ENCODE measurements at places on chromosomes 1 and 21.

DNA sequence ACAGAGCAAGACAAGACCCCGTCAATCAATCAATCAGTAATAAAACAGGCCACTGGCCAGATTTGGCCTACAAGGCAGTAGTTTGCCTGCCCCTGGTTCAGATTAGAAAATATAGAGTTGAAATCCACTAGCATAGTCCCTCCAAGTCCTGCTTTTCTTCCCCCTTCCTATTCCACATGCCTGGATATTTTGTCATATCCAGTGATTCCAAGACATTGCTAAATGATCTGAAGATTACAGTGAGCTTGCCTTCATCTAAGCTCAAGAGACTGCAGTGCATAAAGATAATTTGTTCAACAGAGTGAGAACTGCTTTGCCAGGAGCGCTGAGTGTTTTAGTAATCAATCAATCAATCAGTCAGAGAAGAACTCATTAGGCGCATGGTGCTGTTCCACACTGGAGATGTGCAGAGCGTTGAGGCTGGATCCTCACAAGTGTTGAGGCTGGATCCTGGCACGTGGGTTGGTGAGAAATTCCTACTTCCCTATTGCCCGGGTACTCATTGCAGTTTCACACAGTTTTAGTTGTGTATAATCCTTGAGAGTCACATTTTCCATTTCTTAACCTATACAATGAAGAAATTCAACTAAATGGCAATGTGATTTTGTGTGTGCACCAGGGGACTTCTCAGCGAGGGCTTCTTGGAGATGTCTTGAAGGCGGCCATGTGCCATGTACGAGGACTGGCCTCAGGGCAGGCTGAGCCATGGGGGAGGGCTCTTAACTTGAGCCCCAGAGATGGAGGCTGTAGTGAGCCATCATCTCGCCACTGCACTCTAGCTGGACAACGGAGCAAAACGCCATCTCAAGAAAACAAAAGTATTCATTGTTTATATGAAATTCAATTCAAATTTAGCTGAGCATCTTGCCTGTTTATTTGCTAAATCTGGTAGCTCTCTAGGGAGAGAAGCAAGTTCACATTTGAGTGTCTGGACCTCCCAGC is 76.3 kb downstream of the TOMM20 start:
- DNase-seq = no peak

- DNase-seq = no peak
Observed at GRCh38 chr21:17526776-17527175, 13.9 kb downstream of the CXADR start.

- no peak for DNase-seq
Observed at GRCh38 chr1:200133123-200133522, 105.6 kb downstream of the NR5A2 start.

- DNase-seq = no peak
Observed at GRCh38 chr1:211566431-211567025, 12.4 kb downstream of the SLC30A1 start.

- no peak for DNase-seq
Observed at GRCh38 chr21:24658026-24658425, 949.3 kb downstream of the MRPL39 start.

- no peak for DNase-seq
Observed at GRCh38 chr1:178939338-178940067, 68.6 kb upstream of the ANGPTL1 start.

GRCh38 chr1:24901791-24902470 is 28.1 kb downstream of the RUNX3 start:
- DNase-seq = no peak

DNA sequence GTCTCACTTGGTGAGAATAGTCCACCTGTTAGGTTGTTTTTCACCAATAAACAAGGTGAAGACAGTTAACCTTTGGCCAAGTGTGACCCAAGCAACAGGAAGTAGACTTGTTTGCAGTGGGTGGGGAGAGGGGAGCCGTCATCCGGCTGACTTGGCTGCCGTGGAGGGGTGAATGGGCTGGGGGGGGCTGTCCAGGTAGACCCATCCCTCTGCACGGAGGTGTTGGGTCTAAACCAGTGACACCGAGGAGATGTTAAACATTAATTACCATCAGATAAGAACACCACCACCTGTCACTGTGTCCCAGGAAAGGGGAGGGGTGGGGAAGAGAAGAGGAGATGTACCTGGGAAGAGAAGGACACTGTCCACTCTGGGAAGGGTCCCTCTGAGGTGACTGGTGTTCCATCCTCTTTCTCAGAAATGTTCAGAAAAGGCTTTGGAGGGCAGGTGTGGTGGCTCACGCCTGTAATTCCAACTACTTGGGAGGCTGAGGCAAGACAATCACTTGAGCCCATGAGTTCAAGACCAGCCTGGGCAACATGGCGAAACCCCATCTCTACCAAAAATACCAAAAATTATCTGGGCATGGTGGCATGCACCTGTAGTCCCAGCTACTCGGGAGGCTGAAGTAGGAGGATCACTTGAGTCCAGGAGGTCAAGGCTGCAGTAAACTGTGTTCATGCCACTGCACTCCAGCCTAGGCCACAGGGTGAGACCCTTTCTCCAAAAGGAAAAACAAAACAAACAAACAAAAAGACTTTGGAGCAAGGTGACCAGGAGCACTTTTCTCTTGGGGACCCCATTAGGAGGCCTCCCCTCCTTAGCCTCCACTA is 6.7 kb upstream of the MYOM3 start:
- DNase-seq = no peak

DNA sequence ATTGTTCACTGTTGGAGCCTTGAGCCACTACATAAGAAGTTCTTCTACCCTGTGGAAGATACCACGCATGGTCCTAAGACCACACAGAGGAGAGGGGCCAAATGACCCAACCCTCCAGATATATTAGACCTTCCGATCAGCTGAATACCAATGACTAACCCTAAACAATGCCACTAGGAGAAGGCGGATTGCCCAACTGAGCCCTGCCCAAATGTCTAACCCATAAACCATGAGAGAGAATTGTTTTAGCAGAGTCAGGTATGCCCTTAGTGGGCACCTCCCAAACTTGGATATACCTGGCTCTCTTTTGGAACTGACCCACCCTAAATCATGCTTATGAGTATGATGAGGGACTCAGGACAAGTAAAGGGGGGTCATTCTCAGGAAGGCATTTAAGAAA is 12.3 kb downstream of the SMG5 start:
- DNase-seq = no peak

DNA sequence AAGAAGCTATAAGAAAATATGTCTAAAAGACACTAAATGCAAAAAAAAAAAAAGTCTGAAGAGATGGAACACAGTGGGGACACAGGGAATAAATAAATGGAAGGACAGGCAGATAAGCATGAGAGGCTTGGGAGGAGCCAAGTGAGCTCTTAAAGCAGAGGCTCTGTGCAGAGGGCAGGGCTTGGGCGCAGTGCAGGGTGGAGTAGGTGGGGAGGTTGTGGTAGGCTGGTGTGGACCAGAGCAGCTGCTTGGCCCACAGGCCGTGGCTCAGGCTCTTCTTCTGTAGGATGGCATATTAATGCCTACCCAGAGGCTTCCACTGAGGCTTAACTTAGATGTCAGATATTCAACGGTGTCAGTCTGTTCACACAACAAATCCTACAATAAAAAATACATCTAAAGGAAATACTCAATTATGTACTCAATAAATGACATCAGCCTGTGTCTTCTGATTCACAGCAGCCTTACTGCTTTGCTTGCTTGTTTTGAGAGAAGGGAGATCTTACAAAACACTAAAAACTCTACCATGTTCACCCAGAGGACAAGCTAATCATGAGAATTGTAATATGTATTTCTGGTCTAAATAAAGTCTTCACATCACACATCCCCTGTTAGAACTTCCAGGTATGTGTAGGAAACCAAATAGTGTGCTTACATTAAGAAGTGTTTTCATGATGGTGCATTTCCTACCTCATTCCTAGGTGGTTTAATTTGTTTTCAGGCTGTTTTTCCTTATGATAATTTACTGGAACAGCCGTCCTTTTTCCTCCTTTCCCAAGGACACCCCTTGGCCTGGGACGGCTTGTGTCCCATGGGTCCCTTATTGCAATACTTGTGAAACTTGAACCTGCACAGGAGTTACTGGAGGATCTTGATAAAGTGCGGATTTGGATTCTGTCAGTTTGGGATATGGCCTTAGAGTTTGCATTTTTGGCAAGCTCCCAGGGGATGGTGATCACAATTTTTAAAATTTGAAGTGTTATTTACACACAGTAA is 24.9 kb downstream of the DIP2A start:
- DNase-seq = no peak

DNA sequence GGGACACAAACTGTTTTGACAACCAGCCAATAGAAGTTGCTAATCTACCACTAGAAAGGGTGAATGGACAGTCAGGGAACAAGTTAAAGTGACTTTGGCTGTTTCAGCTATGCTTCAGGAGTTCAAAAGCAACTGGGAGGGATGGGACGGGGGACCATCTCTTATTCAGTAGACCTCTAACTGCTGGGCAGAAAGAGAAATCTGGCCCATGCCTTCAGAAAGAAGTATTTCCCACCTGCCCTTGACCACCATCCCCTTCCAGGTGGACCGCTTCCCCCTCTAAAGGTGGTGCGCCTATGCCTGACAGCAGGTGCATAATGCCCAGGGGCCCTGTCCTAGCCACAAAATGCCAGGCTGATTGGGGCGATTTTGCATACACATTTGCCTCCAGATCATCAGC is 5.2 kb downstream of the ITPKB start:
- DNase-seq = no peak

DNA sequence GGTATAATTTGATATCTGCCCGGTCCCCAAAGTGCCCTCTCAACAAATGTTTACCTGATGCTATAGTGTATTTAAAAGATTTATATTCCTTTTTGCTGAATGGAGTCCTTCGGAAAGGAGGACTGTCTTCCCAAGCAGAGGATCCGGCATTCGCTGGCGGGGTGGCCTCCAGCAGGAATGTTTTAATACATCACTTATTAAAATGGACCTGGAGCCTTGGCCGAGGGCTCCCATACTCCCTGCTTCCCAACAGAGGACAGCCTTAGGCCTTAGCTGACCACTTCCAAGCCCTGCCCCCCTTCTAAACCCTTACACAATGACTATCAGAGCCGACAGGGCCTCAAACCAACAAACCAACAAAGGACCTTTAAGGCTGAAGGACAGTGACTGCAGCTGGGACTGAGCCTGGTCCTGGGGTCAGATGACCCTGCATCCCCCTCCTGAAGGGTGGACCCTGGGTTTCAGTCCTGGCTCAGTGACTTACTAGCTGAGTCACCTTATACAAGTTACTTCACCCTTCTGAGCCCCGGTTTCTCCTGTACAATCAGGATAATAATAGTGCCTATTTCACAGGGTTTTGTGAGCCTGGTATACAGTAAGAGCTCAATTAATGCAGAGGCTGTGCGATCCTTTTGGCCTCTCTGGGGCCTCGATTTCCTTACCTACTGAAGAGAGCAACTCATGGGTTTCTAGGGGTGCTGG is 5.6 kb downstream of the CAMK2N1 start:
- no peak for DNase-seq

GRCh38 chr21:41156142-41156541 is 11.8 kb upstream of the BACE2 start:
- DNase-seq = no peak

DNA sequence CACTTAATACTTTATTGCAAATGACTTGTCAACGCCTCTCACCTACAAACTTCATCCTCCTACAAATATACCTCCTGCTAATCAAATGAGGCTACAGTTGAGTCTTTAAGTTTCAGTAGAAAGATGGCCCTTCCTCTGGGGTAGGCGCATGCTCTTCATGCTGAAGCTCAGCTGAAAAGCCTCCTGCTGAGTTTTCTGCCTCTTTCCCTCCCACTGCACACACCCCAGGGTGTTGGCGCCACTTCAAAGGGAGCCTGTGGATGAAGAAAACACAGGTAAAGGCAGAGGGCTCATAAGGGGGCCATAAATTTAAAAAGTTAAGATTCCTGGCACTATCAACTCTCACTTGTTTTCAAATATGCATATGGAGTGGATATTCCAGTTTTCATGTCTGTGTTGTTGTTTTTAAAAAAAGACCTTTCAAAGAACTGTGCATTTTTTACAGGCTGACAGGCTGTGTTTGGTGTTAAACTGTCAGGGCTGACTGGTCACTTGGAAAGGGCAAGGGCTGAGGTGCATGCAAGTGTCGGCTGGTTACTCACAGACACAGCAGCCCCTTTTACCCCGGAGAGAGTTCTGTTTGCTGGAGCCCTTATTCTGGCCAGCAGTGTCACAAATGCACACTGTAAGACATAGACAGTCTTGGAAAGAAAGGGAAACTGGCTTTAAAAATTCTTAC is 42.9 kb upstream of the LGALS8 start:
- DNase-seq = no peak

DNA sequence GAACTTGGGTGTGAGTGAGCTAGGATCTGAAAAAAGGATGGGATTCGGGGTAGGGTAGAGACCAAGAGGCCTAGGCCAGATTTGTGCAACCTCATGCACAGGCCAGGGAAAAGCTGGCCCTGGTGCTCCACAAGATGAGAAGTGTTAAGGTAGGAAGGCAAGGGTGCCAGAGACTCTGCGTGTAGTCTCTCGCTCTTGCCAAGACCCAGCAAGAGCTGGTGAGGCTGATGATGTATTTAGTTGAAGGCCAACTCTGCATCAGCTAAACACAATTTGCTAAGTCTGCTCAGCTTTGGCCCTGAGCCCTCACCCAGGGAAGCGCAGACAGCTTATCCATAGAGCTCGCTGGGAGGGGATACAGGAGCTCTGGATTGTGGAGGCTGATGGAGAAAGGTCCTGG is 26.6 kb upstream of the SOX13 start:
- DNase-seq = no peak

GRCh38 chr1:20382711-20383110 is 92.0 kb downstream of the VWA5B1 start:
- DNase-seq = no peak

- no peak for DNase-seq
Observed at GRCh38 chr1:178025613-178026356, 55.9 kb upstream of the SEC16B start.

DNA sequence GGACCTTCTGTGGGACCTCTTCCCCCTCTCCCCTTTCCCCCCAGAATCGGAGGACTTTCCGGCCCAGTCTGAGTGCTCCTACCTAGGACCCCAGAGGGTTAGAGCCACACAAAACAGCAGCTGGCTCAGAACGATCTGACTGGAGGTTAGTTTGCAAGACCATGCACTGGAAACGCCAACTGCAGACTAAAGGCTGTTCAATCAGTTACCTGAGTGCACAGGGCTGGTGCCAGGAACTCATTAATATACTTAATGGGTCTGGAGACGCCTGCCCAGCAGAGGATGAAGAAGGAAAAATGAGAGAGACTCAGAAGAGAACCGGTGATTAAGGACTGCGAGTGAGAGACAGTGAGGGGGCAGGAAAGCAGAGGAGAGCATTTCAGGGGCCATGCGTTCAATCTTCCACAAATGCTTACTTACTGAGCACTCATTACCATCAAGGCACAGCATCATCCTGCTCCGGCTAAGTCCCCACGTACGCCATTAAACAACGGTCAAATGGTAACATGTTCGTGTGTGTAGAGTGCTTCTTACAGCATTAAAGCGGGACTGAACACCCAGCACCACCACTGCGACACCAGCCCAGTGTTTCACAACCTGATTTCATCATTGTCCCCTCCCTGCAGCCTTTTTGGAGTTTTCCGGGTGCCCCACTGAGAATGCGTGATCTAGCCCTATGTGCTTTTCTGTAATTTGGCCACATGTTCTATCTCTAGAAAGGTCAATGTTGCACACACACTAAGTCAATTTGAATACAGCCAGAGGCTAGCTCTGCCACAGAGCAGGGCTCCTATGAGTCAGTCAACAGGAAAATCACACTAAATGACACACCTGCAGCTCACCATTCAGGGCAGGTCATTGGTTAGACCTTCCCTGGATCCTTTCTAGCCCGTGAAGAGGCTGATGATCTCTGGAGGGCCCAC is 7.6 kb downstream of the ENO1 start:
- DNase-seq = no peak
